ENCODE measurements at places on chromosomes 4 and X. TPM values are rescaled to one million over a fixed set of nuclear protein-coding genes. Genes with fewer than 3 reads are reported as not detected.

Gene RPL10
- 3,975 TPM for polyA plus RNA-seq

Gene HMGN5
- polyA plus RNA-seq: 0.80 TPM

Gene CLIC2
- 2.9 TPM for polyA plus RNA-seq

Gene IGSF1
- polyA plus RNA-seq: 3.0 TPM
